A172 (cell line): ENCODE measurements at places on chromosomes 6 and 20. TPM values are rescaled to one million over a fixed set of nuclear protein-coding genes. Genes with fewer than 3 reads are reported as not detected.
A peak's percentile ranks its signal among the peaks of the same experiment; 100 is the strongest.

The C6orf89 gene
- total RNA-seq, result 36.8 TPM in 2 replicates

The SLC4A11 gene
- total RNA-seq, result 4.8 and 5.2 TPM in 2 replicates

The SUMO4 gene
- total RNA-seq, result 0.10 and 0.38 TPM in 2 replicates

DNA sequence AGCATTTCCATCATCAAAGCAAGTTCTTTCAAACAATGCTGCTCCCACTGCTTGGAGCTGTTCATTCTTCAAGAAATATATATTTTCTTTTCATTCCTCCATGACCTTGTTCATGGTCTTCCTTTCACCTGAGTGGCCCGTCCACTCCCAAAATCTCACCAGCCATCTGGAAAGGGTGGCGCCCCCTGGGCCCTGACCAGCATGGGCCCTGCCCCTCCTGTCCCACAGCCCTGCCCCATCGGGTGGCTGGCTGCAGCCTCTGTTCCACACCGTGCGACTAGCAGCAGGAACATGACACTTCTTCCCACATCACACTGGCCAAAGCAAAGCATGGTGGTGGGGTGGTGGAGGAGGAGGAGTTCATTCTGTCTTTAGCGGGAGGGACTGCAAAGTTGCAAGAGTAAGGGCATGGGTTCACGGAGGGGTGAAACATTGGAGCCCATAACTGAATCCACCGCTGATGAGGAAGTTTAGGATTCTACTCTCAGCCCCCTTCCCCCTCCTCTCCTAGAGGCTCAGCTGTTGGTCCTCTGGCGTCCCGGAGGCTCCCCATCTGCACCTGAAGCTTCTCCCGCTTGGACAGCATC, 195.2 kb upstream of the SLC24A3 start:
- no peak for DNase-seq

DNA sequence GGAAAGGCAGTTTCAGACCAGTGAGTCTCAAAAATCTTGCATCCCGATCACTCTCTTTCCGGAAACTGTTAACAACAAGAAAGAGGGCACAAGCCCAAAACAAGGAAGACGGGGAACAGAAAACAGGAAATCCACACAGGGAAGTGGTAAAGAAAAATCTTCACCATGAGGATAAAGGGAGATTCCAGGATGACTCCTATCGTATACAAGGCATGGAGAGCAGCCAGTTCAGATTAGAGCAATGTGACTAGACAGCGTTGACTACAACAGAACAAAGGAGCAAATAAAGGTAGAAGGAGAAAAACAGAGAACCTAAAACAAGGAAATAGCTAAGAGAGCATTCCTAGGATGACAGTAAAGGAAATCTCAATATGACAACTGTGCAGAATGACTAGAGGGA, 26.5 kb downstream of the VNN1 start:
- peak; percentile 83 for DNase-seq

DNA sequence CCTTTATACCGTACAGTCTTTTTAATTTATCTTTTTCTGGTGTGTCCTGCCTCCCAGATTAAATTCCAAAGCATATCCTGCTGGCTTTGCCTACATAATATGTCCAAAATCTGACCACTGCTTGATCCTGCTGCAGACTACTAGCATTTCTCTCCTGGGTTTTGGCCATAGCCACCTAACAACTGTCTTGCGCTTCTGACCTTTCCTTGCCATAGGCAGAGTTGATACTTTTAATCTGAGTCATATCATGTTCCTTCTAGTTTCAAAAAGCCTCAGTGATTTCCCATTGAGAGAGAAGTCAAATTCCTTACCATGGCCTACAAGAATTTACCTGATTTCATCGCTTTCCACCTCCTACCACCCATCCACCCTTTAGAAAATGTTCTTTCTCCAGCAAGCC, 104.8 kb downstream of the BCKDHB start:
- no peak for DNase-seq

DNA sequence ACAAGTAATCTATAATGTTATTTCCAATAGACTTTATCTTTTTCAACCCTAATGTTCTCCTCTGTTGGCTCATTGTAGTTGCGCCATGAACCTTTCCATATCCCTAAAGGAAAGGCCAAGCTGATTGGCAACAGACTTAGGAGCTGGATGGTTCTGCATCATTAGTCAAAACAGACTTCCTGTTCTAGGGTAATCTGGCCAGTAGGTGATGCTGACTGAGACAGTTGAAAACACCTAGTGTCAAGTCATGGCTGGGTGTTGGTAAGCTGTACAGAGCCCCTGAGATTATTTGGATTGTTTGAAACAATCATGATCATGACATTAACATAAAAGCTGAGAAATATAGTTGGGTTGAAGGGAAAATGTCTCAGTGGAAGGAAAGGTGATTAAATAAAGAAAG, 231.4 kb downstream of the PHACTR1 start:
- no peak for DNase-seq

GRCh38 chr6:126026001-126026400, 39.7 kb downstream of the TRMT11 start:
- no peak for DNase-seq

DNA sequence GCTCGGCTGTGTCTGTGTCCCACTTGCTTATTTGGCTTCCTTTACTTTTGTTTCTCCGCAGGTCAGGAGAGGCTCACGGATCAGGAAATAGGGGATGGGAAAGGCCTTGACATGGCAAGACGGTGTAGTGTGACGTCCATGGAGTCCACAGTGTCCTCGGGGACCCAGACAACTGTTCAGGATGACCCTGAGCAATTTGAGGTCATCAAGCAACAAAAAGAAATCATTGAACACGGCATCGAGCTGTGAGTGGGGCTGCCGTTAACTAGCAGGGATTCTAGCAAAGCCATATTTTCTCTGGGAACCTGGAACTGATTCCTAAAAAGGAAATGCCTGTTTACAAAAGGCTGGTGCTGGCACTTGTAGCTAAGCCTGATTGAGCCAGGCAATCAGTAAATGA, 54.4 kb downstream of the ARFGEF2 start:
- no peak for DNase-seq

DNA sequence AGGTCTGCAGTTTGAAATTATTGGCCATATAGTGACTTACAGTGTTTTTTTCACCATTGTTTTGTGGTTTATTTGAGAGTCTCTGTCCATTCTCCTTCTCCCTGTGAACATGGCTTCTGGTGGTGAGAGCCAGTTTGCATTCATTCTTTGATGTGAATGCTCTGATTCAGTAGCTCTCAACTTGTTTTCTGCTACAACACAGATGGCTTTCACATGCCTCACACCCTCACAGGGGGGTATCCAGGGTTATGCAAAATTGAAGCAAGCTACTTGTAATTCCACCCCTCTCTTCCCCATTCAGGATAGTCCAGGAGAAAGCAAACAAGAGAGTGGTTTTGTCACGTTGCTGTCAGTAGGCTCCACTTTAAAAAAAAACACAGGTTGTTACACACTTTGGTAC, 55.6 kb downstream of the SLX4IP start:
- no peak for DNase-seq
